ENCODE measurements at places on chromosomes 11 and 22.

DNA sequence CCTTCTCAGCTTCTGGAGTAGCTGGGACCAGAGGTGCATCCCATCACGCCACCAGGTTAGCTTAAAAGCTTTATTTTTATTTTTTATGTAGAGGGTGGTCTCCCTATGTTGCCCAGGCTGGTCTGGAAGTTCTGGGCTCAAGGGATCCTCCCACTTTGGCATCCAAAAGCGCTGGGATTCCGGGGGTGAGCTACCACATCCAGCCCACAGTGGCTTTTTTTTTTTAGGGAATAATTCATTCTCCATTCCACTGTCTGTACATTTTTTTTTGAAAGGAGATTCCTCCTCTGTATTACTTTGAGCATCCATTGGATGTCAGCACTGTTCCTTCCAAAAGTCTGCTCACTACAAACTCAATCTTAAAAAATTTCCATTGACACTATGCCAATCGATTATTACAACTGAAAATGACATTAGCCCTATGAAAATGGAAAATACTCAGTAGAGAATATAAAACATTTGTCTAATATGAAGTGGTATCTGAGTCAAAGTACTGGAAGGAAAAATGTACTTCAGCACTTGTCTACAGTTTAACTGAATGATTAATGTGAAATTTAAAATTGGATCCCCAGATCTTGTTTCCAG lies 1.3 kb upstream of the LPXN start:
- no peak for DNase-seq

DNA sequence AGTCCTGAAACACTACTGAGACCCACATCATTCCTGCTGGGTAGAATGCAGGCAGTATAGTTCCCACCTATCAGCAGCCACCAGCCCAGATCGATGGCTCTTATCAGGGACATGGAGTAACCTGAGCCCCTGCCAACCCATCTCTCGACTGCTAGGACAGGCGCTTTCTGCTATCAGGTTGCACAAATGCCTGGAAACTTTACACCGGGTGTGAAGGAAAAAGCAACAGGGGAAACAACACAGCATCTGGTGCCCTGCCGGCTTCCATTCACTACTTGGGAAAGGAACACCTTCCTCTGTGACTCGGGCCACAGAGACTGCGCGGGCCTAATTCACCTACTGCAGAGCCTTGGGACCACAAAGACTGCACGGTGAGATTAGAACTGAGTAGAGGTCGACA lies 18.5 kb downstream of the RBFOX2 start:
- no peak for DNase-seq

DNA sequence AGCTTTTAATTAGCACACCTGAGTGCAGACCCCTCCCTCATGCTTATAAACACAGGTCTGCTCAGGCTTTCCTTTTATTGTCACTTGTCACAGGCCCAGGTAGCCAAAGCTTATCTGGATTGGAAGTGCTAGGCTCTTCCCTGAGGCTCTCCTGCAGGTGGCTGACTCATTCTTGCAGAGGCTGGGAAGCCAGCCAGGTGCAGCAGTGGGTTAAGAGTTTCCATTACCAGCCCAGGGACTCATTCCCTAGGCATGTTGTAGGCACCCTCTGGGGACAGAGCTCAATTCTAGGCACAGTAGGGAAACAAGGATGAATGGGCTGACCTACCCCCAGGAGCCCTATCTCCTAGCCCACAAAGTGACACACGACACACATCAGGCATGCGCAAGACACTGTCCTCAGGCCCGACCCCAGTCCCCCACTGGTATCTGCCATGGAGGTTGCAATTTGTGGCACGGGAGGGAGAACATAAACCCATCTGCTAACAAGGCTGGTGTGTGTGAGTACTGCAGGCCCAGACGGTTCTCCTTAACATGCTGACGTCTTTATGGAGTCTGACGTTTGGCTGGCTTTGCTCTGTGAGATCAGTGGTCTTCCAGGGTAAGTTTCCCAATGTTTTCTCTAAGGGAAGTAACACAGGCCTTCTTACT lies 94.2 kb downstream of the ABTB2 start:
- no peak for DNase-seq

GRCh38 chr11:3796801-3797328 lies 489 bp downstream of the NUP98 start:
- no peak for DNase-seq

DNA sequence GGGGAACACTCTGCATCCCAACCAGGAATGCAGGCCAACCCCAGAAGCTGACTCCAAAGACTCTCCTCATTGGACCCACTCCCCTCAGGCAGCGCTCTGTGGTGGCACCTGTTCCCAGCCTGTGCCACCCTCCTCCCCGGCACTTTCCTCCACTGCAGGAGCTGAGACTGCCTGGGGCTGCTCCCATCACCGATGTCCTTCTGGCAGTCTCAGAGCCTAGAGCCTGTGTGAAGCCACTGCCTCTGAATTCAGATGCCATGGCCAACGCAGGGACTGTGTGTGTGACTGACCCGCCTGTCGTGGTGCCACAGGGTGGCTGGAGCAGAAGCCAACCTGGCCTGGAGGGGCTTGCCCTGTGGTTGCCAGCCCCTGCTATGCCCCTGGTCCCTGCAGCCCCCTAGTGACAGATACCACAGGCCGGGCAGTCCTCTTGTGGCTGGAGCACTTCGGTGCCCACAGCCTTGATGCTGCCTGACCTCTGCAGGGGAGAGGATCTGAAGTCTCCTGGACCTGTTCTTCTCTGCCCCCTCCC lies 43.2 kb downstream of the TBX1 start:
- DNase-seq, result no peak

GRCh38 chr11:106621484-106621883 lies 396.8 kb downstream of the GUCY1A2 start:
- no peak for DNase-seq

GRCh38 chr11:110526323-110526722 lies 96.6 kb downstream of the FDX1 start:
- DNase-seq, result no peak

GRCh38 chr22:35589756-35590093 lies 27.4 kb downstream of the MB start:
- no peak for DNase-seq

GRCh38 chr11:65454311-65454695 lies 31.7 kb downstream of the NEAT1 start:
- no peak for DNase-seq

GRCh38 chr22:43085658-43086606 lies 3.3 kb downstream of the TTLL1 start:
- DNase-seq, result no peak

GRCh38 chr11:59225017-59225416 lies 12.3 kb upstream of the MPEG1 start:
- no peak for DNase-seq

DNA sequence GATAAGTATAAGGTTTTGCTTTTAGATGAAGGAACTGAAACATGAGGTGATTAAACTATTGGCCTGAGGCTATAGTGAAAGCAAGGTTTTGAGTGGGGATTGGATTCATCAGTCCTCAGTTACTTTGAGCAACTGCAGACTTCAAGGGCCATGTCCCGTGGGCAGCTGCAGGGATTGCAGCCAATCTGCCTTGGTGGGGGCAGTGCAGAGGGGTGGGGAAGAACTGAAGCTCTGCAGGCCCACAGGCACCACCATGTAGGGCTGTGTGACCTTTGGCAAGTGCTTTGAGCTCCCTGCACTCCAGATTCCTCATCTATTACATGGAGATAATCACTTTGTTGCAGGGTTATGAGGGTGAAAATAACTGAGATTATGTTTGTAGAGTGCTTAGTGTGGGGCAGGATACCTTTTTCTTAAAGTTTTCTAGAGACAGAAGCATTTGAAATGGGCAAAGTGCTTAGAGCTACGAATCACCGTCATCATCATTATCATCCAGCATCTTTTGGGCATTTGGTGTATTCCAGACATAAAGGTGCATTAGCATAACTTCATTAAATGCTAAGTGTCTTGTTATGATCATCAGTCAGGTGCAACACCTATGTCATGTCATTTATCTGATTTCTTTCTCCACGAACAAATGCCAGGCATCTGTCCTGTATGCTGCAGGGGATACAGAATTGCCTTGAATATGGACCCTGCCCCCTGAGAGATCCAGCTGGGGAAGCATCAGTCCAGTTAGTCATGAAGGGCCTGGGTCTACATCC lies 72.1 kb upstream of the TENM4 start:
- DNase-seq, result no peak
